HCT116 (cell line): ENCODE measurements at places on chromosomes 6 and 20.

GRCh38 chr20:62330576-62331317 lies 27.9 kb downstream of the ADRM1 start:
- DNase-seq, result no peak

- DNase-seq, result no peak
Observed at GRCh38 chr6:126967296-126968005, 151.0 kb upstream of the RSPO3 start.

DNA sequence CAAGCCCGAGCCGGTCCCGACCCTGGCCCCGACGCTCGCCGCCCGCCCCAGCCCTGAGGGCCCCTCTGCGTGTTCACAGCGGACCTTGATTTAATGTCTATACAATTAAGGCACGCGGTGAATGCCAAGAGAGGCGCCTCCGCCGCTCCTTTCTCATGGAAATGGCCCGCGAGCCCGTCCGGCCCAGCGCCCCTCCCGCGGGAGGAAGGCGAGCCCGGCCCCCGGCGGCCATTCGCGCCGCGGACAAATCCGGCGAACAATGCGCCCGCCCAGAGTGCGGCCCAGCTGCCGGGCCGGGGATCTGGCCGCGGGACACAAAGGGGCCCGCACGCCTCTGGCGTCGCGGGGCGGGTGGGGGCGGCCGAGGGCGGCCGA lies 37.5 kb downstream of the YTHDF1 start:
- DNase-seq, result no peak

DNA sequence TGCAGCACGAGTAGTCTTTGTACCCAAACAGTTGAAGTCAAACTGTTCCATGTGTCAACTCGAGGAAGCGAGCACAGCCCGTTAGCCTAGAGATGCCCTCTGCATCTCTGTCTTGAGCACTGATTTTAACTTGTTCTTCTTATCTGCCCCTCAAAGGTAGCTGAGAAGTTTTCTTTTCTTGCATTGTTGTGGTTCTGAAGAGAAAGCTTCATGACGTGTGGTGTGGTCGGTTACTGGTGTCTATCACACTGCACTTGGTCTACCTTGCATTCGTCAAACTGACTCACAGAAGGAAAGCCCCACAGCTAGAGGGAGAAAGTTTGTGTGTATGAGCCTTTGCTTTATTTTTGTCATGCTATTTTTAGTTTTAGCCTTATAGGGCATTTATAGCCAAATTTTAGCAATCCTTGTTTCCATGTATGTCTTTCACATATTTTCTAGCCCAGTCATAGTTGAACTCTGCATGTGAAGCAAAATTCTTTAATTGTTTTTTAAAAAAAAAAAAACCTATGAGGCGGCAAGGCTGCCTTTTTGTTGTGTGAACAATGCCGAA lies 115.1 kb downstream of the JAG1 start:
- DNase-seq, result no peak

DNA sequence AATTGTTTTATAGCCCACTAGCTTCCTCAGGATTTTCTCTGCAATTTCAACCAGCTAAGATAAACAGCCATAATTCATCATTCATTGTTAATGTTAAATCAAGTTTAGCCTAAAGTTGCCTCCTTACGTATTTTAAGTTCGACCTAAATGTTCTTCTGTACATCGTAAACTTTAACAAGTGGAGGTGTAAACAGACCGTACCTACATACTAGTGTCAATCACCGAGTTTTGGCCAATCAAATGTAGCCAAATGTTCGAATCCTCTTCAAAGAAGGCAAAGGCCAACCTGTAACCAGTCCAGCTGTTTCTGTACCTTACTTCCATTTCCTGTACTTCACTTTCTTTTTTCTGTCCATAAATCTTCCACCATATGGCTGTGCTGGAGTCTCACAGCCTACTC lies 13.5 kb downstream of the MBOAT1 start:
- DNase-seq, result no peak

DNA sequence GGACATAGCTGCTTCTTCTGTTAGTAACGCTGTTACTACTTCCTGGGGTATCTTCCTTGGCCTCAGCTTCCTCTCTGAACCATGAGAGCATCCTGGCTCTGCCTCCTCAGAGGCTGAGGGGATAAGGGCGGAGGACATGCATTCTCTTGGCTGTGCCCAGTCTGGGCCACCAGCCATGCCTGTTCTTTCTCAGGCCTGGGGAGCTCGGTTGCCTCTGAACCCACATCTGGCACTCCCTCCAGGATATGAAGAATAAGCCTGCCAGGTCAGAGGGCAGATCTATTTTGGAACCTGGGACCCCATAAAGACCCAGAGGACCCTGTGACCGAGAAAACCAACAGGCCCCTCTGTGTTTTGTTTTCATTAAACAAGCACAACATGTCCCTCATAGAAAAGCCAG lies 6.6 kb upstream of the ANGPT4 start:
- DNase-seq, result no peak

DNA sequence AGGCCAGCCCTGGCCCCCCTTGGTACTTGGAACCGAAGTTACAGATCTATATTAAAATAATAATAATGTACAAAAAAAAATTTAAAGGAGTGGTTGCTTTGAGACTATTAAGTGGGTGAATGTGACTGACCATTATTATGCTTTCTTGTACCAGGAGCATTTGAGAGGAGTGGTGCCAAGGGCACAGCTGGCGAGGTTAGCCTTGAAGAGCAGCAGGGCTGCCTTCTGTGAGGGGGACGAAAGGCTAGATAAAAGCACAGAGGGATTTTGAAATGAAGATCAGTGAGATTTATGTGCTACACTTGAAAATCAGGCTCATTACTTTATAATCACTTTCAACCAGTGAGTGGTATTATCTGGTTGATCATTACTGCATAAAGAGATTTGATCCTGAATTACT lies 48.6 kb downstream of the FIG4 start:
- DNase-seq, result no peak

DNA sequence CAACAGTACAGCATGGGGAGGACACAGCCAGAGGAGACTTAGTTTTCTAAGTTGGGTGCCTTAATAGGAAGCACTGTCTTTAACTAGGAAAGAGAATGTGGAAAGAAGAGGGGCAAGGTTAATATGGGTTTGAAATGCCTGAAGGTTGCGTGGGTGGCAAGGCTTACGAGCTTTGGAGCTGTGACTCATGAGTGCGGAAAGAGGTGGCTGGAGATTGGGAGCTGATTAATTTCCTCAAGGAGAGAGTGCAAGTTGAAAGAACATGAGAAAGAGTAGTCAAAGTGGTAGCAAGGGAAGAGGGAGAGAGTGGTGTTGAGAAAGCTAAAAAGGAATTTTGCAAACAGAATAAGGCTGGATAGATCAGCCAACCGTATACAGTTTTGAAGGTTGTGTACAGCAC lies 315.1 kb upstream of the PRND start:
- peak; percentile 42 for DNase-seq

DNA sequence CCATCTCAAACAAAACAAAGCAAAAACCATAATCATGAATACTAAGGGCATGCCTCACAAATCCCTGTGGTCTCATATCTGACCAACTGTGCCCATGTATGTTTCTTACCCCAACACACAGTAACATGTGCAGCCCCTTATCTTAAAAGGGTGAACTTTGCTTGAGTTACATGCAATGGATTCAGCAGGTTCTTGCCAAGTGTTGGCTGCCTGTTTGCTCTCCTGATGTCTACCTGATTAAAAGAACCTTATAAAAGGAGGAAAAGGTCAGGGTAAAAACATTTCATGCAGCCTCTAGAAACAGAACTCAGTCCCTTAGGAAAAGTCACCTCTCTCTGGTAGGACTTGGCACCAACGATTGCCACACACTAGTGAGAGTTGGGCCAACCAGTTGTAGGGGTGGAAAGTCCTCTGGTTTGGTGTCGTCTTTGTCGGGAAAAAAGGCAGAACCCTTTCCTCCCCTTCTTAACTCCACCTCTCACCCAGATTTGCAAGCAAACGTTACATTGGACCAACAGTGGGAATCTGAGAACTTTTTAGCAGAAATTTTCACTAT lies 14.0 kb upstream of the LRRN4 start:
- DNase-seq, result no peak

DNA sequence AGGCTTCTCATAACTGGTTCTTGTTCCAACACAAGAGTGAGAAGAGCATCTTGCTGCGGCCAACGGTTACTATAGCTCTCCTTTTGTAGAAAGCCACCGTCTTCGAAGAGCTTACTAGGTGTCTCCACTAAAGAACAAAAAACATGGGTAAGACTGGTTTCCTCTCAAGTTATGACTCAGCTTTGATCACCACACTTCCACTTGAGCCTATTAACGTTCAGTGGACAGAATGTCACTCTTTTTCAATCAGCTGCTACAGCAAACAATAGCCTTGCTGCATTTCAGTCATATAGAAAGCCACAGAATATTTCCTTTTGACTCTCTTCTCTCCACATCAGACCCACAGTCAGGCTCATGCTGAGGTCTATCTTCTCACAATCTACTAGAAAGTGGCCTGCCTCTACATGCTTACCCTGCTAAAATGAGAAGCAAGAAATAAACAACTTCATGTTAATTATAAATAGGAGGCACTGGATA lies 243.5 kb upstream of the PREP start:
- no peak for DNase-seq

GRCh38 chr20:56348746-56349145 lies 10.0 kb upstream of the FAM210B start:
- no peak for DNase-seq

DNA sequence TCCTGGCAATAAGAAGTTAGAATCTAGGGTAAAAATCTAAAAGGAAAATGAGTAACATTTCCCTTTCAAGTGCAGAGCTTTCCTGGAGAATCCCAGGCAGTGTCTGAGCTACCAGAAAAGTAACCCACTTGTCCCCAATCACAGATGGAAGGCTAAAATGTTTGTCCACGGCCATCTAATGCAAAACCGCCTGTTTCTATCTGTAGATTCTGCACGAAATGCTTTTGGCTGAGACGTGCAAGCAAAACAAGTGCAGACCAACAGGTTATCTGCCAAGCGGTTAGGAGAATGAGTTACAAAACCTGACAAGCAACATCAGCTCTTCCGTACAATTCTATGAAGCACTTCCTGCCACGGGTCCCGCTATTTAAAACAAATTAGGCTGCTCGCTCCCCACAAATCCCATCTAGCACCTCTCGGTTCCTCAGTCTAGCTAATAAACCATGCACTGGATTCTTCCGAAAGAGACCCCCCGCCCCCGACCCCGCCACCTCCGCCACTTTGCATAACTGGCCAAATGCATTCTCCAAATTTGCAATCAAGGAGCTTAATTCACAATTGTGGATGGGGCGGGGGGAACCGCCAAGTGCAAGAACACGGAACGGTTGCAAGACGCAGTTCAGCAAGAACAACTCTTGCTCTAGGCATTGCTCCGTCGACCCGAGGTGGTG lies 1.4 kb downstream of the ELOVL5 start:
- DNase-seq, result no peak

DNA sequence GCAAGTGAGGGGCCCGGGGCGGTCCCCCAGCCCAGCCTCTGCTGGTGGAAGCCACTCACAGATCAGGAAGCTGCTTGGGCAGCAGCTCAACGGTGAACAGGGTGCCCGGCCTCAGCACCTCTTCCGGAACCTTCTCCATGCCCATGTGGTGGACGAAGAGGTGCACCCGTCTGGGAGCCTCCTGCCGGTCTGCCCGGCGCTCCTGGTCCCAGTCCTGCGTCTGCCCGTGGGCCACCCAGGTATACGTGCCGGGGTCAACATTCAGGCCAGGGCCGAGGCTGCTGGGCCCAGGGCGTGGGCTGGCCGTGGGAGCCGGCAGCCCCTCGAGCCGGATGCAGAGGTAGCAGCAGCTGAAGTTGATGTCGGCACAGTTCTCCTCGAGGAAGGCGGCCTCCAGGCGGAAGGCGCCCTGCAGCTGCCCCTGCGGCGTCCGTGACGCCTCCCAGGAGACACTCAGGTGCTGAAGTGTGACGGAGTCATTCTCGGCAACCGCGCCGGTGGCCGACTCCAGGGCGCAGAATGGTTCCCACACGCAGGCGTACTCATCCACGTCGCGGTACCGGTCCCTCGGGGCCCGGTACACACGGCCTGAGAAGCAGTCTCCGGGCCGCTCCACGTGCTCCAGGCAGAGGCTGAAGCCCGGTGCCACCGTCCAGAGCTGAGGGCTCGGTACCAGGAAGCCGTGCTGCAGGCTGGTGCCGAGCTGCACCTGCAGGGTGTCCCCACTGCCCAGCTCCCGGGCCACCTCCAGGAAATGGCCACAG lies 8.7 kb downstream of the FNDC11 start:
- DNase-seq, result no peak

- DNase-seq, result no peak
Observed at GRCh38 chr6:119112812-119113530, 34.5 kb upstream of the FAM184A start.
